ENCODE measurements at places on chromosomes 16 and 17. TPM values are rescaled to one million over a fixed set of nuclear protein-coding genes. Genes with fewer than 3 reads are reported as not detected.
A peak's percentile ranks its signal among the peaks of the same experiment; 100 is the strongest.

GRCh38 chr17:18039535-18040260 lies 490 bp downstream of the GID4 start:
- no peak for DNase-seq

- DNase-seq = no peak
Observed at GRCh38 chr16:72665701-72666100, 382.2 kb downstream of the ZFHX3 start.

- no peak for DNase-seq
Observed at GRCh38 chr17:17505610-17506171, 9.5 kb upstream of the RASD1 start.

DNA sequence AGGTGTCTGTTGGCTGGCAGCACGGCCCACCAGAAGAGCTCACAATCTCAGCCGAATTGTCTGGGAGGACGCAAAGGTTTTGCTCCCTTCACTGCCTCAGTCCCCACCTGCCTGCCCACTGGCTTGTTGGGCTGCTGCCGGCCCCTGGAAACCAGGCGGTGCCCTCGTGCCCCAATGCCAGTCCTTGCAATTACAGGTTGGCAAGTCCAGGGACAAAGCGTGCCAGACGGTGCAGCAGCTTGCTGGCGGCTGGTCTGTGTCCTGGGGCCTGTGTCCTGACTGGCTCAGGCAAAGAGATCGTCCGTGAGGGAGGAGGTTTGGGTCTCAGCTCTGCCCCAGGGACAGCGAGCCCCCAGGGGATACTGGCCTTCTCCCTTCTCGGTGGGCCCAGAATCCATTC lies 24.6 kb upstream of the SPNS2 start:
- DNase-seq = no peak

DNA sequence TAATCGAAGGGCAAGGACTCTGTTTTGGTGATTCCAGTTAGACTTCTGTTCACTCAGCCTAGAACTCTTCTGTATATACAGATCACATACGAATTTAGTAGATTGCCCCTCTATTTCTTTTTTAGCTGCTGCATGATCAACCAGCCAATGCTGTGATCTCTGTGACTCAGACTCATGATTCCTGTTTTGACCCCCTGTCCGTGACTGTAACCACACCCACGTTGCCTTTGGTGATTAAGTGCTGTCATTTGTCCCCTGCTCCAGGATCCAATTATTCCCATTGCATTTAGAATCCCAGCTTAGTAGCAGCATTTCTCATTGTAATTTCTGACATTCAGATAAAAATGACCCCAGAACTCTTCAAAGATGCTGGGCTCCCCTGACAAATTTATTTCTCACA lies 545.7 kb downstream of the NPIPA7 start:
- no peak for DNase-seq

DNA sequence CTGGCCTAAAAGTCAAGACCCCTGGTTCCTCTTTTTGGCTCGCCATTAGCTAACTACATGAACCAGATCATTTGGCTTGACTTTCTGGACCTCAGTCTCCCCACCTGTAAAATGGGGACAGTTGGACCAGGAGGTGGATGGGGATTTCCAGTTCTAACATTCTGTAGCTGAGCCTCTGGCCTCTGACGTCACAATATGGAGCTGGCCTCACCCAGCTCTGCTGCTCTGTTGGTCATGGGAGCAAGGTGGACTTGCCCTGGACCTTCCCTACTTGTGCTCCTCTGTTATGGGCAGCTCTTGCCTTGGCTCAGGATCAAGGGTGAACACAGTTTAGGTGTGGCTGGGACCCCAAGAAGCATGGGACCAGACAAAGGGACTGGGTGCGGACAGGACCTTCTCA lies 16.5 kb upstream of the KCNH6 start:
- no peak for DNase-seq

GRCh38 chr17:27559506-27560481 lies 71.2 kb upstream of the LGALS9 start:
- DNase-seq = no peak

DNA sequence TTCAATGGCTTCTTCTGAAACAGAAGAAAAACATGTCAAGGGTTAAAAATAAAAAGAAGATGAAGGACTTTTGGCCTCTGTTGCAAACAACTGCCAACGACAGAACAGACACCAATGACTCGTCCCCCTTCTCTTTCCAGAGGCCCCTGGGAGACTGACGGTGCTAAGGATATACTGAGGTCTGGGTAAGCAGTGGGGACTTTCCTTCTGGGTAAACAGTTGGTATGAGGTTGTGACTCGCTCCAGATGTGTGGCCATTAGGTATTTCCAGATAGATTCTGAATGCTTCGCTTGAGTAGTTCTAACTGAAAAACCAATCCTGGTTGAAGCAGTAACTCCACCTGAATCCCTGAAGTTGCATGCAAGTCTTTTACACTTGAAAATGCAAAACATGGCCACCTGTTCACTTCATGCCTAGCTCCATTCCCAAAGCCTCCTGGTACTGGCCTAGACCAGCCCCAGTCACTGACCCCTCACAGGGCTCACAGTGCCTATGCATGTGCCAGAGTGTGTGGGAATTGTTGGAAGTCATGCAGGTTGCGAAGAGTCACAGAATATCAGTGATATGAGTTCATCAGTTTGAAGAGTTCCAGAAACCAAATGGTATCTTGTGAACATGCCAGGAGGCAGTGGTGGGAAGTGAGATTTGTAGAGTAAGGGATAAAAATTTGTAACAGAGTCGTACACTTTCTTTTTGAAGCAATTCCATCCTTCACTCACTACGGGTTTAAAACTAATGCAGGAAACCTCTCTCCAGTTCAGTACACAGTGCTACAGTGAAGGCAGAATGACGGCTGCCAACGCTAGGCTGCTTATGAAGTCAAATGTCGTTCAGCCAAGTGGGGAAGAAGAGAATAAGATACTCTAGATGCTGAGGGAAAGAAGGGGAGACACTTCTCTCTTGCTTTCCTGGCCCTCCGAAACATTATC lies 217.8 kb downstream of the ZFHX3 start:
- DNase-seq = peak; percentile 40

DNA sequence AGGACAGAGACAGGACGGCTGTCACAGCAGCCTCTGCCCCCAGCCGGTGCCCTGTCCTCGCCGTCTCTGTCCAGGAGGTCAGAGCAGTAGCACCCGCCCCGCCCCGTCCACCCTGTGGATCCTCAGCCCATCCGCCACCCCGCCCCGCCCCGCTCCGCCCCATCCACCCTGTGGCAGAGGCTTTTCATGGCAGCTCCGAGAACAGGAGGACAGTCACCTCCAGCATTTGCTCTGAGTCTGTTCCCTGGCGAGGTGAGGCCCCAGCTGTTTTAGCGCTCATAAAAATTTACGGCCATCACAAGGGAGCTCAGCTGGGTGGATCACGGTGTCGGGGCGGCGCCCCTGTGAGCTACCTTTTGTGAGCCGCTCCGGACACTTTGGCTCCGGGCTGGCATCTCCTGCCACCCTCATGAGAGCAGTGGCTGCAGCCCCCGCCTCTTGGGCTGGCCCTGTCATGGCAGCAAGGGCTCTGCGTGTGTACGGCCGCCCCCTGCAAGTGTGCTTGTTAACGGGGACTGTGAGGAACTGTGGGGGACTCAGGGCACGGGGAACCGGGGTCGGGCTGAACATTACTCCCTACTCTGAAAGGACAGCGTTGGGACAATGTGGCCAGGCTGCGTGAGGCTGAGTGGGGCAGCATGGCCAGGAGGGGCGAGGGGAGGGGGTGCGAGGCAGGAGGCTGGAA lies 32.3 kb upstream of the GNG13 start:
- no peak for DNase-seq

DNA sequence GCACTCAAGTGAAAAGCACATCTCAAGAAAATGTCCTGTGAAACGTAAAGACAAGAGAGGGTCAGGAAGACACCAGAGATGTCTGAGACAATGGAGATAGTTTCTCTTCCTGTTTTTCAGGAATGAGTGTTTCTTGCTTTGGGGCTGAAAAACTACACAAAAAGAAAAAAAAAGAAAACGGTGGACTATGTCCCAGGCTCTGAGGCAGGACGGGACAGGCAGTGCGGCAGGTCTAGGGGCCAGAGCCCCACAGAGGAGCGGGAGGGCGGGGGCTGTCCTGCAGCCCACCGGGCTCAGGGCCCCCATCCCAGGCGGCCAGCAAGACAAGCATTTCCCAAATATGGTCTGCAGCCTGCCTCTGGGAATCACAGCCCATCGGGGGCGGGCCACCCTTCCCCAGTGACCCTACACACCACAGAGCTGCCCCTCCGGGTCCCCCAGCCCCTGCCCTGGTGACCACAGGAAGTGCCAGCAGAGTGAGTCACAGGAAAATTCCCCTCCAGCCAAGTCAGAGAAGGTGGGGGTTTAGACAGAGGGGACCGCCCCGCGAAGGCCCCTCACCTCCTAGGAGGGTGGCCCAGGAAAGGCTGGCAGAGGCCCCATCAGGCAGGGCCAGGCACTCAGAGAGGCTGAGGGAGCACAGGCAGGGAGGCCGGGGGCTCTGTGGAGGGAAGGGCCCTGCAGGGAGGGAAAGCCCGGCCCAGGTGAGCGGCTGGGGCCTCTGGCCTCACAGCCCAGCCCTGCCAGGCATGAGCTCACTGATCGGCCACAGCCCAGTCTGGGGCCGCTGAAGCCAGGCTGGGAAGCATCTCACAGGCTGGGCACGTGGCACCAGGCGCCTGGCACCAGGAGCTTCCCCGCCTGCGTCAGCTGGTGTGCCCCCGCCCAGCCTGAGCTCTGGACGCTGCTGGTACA lies 6.3 kb downstream of the BCAR1 start:
- peak; percentile 99 for DNase-seq

- DNase-seq = no peak
Observed at GRCh38 chr17:31048780-31049179, 46.0 kb upstream of the NF1 start.

DNA sequence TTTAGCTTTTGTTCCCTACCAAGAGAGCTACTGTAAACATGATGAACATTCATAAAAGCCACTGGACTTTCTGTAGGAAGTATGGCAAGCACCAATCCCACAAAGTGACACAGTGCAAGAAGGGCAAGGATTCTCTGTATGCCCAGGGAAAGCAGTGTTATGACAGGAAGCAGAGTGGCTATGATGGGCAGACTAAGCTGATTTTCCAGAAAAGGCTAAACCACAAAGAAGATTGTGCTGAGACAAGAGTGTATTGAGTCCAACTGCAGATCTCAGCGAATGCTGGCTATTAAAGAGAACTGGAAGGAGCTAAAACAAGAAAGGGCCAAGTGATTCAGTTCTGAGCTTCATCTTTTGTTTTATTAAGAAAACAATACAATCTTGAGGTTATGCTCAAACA lies 60.5 kb upstream of the EFCAB3 start:
- DNase-seq = no peak

- no peak for DNase-seq
Observed at GRCh38 chr16:69927056-69927757, 23.9 kb upstream of the CLEC18A start.

Gene FOXN1
- not detected for total RNA-seq

Gene KRT25
- total RNA-seq = not detected
